Colonic mucosa (tissue), 4 donors: ENCODE measurements at places on chromosomes 5 and 9. TPM values are rescaled to one million over a fixed set of nuclear protein-coding genes. Genes with fewer than 3 reads are reported as not detected.

ZNF346 gene
- 9.1 TPM for total RNA-seq

TNC gene
- 5.0 TPM for total RNA-seq

INSL6 gene
- not detected for total RNA-seq

DMGDH gene
- 0.30 TPM for total RNA-seq

PLAC8L1 gene
- not detected for total RNA-seq

NXNL2 gene
- not detected for total RNA-seq

MARCOL gene
- 0.27 TPM for total RNA-seq

GOLGA1 gene
- 19.1 TPM for total RNA-seq

SLC4A9 gene
- not detected for total RNA-seq

GARIN3 gene
- not detected for total RNA-seq

PCDHB14 gene
- total RNA-seq = 0.62 TPM

RORB gene
- total RNA-seq = 0.13 TPM

CDH12 gene
- not detected for total RNA-seq

PPP6C gene
- 54.7 TPM for total RNA-seq

DNAJC21 gene
- total RNA-seq = 39.5 TPM

SH3PXD2B gene
- total RNA-seq = 13.2 TPM

ADGRD2 gene
- not detected for total RNA-seq

BTNL9 gene
- total RNA-seq = 5.3 TPM

HBEGF gene
- total RNA-seq = 4.3 TPM

PTGES gene
- total RNA-seq = 2.6 TPM

ANKRD18B gene
- total RNA-seq = 0.57 TPM

SPINK7 gene
- total RNA-seq = not detected
